ENCODE measurements at places on chromosomes 16 and 17.

- no peaks in the 10 kb centered on the region for H3K36me3 ChIP-seq
- H3K27me3 ChIP-seq, result peaks cover 14% of the 10 kb centered on the region
- H3K4me3 ChIP-seq, result no peak overlapping the region
These were observed 3.6 kb downstream of the PIEZO1 start for GRCh38 chr16:88781140-88782077.

GRCh38 chr17:15076991-15077663 is 188.0 kb downstream of the PMP22 start:
- no peaks in the 10 kb centered on the region for H3K27me3 ChIP-seq
- no peak for DNase-seq
- no peak overlapping the region for H3K4me3 ChIP-seq
- H3K4me1 ChIP-seq, result no peaks in the 10 kb centered on the region
- H3K27ac ChIP-seq, result no peak overlapping the region
- H3K36me3 ChIP-seq, result no peaks in the 10 kb centered on the region

GRCh38 chr17:76715496-76715830 is 4.7 kb upstream of the MXRA7 start:
- H3K27ac ChIP-seq, result peak overlapping the region; percentile 66
- H3K27me3 ChIP-seq, result no peaks in the 10 kb centered on the region
- no peak for DNase-seq
- H3K4me1 ChIP-seq, result peaks cover 30% of the 10 kb centered on the region

GRCh38 chr17:41624208-41625101 is at the start of gene KRT17:
KRT17 (minus strand) TSS chr17:41624575; CDS start chr17:41624509, 66 bp downstream.
- no peaks in the 10 kb centered on the region for H3K36me3 ChIP-seq
- no peaks in the 10 kb centered on the region for H3K27me3 ChIP-seq
- H3K4me3 ChIP-seq, result no peak within 1 kb of the TSS

- no peak overlapping the region for H3K27ac ChIP-seq
- DNase-seq, result no peak
- no peak overlapping the region for H3K4me3 ChIP-seq
- H3K4me1 ChIP-seq, result no peaks in the 10 kb centered on the region
- no peaks in the 10 kb centered on the region for H3K36me3 ChIP-seq
These were observed 7.7 kb downstream of the GINS3 start for GRCh38 chr16:58399718-58400633.

DNA sequence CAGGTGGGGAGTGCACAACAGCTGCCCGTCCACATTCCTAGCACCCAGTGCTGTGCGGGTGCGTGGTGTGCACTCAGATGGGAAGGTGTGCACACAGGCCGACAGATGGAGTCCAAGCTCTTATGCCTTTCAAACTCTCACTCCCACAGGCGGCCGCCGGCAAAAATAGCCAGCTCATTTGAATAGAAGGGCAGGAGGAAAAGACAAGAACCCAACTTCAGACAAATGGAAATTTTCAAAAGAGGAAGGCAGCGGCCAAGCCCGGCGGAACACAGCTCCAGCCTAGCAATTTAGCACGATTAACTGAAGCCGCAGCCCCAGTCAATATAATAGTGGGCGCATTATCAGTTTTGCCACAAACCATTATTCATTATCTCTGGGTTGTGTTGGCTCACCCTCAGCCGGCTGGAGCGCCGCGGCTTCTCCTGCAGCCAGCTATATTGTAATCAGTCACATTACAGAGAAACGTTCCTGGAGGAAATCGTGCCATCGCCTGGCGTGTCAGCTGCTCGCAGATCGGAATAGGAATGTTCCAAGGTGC is 103.9 kb upstream of the SEC14L1 start:
- no peaks in the 10 kb centered on the region for H3K36me3 ChIP-seq
- DNase-seq, result no peak
- H3K27me3 ChIP-seq, result peaks cover 3% of the 10 kb centered on the region
- H3K4me3 ChIP-seq, result no peak overlapping the region

GRCh38 chr17:41651625-41652460 is 27.5 kb upstream of the KRT17 start:
- H3K27ac ChIP-seq, result no peak overlapping the region
- H3K36me3 ChIP-seq, result no peaks in the 10 kb centered on the region
- no peak for DNase-seq
- no peaks in the 10 kb centered on the region for H3K27me3 ChIP-seq
- H3K4me1 ChIP-seq, result peaks cover 7% of the 10 kb centered on the region

DNA sequence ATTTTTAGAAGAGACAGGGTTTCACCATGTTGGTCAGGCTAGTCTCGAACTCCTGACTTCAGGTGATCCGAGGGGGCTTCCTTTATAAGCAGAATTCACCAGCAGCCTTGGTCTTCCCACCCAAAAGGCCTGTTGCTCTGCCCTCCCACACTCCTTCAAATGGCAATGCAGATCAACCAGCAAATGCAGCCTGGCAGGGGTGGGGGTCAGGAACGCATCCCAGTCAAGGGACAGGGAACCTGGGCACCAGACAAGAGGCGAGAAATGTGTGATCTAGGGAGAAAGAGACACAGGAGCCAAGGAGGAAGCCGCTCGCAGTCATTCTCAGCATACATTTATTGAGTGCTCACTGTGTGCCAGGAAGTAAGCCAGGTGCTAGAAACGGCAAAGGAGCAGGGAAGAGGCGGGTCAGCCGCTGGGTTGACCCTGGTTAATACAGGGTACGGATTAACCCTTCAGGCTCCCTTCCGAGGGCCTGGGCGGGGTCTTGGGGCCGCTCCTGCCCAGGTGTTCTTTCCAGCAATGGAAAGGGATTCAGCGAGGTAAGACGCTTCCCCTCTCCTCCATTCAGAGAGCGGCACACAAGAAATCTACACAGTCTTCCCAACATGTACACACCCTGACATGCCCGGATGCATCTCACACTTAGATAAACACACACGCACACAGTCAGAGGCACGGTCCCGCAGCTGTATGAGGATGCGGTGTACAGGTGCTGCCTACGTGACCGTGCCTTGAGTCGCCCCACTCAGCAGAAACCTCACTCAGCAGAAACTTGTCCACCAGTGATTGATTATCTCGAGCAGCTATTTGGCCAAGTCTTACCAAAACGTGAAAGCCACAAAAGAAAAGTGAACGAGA is 6.6 kb upstream of the PITPNA start:
- H3K27me3 ChIP-seq, result no peaks in the 10 kb centered on the region
- H3K4me1 ChIP-seq, result peaks cover 5% of the 10 kb centered on the region
- no peak overlapping the region for H3K27ac ChIP-seq
- H3K36me3 ChIP-seq, result no peaks in the 10 kb centered on the region
- no peak overlapping the region for H3K4me3 ChIP-seq
- DNase-seq, result no peak
